ENCODE measurements at places on chromosomes 16 and 17.
A peak's percentile ranks its signal among the peaks of the same experiment; 100 is the strongest.

GRCh38 chr17:49616601-49617131 lies 41.0 kb downstream of the NXPH3 start:
- peak; percentile 73 for DNase-seq

GRCh38 chr16:67801883-67802282 lies 4.5 kb downstream of the RANBP10 start:
- no peak for DNase-seq

DNA sequence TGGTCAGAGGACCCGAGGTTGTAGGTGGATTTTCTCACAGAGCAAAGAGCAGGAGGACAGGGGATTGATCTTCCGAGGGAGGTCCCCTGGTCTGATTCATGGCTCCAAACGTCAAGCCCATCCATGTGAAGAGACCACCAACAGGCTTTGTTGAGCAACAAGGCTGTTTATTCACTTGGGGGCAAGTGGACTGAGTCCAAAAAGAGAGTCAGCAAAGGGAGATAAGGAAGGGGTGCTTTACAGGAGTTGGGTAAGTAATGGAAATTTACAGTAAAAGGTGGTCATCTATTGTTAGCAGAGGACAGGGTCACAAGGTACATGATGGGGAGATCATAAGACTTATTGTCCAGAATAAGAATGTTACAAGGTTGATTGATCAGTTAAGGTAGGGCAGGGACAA lies 2285.8 kb downstream of the TP53TG3F start:
- DNase-seq: no peak

DNA sequence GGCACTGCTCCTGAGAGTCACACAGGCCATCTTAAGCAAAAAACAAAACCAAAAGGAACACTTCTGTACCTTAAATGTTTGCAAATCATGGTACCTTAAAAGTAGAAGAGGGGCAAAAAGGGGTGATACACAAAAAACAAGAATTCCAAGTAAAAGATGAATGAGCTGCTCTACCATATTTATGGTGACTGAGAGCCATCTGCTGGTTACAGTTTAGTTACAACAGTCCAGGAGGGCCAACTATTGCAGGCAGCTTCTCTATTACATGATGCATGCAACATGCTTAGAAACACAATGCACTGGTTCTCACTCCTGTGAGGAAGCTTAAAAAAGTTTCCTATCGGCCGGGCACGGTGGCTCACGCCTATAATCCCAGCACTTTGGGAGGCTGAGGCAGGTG lies 53.5 kb downstream of the STX8 start:
- no peak for DNase-seq

- DNase-seq: no peak
These were observed 25.3 kb downstream of the CLEC16A start for GRCh38 chr16:10969615-10970014.

DNA sequence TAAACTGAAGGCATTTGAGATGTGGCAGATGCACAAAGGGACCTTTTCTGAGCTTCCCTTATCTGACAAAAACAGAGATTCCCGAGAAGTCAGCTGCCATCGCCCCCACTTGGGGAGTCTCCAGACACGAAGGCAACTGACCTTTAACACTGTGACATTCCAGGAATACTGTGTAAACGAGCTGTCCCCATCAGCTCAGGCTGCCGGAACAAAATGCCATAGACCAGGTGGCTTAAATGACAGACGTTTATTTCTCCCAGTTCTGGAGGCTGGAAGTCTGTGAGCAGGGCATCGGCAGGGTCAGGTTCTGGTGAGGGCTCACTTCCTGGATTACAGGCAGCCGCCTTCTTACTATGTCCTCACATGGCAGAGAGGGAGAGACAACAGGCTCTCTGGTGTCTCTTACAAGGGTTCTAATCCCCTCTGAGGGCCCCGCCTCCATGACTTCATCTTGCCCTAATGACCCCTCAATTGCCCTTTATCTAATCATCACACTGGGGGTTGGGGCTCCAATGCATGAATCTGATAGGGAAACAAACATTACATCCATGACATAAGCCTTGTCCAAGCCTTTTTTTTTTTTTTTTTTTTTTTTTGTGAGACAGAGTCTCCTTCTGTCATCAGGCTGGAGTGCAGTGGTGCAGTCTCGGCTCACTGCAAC lies 178.5 kb upstream of the RPL38 start:
- DNase-seq: no peak

- no peak for DNase-seq
These were observed 12.0 kb downstream of the AXIN1 start for GRCh38 chr16:340370-341091.

DNA sequence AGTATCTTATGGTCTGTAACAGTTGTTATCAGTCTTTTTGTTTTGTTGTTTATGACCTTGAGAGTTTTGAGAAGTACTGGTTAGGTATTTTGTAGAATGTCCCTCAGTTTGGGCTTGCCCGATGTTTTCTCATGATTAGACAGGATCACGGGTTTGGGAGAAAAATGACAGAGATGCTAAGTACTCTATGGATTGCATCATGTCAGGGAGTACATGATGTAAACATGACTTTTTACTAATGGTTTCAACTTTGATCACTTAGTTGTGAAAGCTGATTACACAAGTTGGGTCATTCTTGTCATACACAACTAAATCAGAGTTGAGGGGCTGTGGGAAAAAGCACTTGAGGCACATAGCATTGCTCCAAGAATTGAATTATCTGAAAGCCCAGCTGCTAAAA lies 94.7 kb upstream of the SIAH1 start:
- DNase-seq: no peak

- no peak for DNase-seq
These were observed 122.3 kb downstream of the GOSR1 start for GRCh38 chr17:30599428-30600059.

- DNase-seq: no peak
These were observed 279.5 kb downstream of the TMEM114 start for GRCh38 chr16:8310816-8311215.

DNA sequence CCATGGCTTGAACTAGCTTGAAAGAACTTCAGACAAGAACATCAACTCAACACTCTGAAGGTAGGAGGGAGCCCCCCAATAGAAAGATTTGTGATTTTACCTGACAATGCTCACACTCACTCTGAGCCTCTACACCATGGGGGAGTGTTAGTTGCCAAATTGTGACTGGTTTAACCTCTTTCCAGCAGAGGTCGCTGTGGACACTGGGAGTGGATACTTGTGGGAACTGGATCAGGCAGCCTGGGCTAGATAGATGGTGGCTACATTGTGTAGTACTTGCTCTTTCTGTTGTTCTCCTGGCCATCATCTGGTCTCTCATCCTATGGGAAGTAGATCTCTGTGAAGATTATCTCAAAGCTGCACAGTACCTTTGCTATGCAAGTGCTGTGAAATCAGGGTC lies 2.9 kb downstream of the SMPD3 start:
- DNase-seq: no peak

DNA sequence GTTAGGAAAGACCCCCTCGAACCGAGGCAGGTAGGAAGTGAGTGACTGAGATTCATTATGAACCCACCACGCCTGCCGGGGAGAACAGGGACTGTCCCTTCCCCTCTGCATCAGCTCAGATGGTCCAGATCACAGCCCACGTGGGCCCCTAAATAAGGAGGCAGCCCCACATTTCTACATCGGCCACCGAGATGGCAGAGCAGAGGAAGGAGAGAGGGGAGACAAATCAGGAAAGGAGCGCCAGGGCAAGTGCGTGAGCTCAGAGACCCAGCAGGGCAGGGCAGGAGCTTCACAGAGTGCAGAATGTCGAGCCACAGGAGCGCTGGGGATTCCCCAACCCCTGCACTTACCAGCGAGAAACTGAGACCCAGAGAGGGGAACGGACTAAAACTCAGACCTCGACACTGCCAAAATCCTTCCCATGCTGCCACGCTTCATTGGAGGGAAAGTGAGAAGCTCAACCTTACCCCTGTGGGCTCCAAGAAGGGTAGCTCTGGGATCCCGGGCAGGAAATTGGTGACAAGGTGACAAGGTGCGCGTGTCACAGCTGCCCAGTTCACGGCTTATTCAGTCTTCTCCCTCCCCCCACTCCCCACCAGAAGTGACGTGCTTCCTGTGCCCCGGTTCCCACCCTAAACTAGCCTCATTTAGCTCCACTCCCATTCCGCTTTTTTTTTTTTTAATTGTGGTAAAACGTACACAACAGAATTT lies at the start of gene ICAM2:
TSS of gene ICAM2 (minus strand) at position 578 of the 711 bp plus-strand sequence. CDS start 13,942 bp downstream, outside the sequence.
- DNase-seq: no peak

DNA sequence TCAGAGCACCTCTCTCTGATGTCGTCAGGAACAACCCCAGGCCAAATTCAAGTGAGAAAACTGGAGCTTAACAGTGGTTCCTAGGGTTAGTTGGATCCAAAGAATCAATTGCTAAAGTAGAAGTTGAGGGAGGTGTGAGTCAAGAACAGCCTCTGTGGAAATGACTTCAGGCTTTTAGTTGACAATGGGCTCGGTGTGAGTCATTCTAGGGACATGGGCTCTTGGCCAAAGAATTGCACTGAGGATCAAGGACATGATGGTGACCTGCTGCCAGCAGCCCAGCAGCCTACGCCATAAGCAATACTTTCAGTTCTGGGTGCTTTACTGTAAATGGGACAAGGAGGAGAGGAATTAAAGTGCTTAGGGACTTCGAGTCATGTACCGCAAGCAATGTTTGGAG lies 32.1 kb upstream of the SMURF2 start:
- DNase-seq: no peak

- DNase-seq: no peak
These were observed 9.1 kb downstream of the ATP2A3 start for GRCh38 chr17:3954976-3955672.

DNA sequence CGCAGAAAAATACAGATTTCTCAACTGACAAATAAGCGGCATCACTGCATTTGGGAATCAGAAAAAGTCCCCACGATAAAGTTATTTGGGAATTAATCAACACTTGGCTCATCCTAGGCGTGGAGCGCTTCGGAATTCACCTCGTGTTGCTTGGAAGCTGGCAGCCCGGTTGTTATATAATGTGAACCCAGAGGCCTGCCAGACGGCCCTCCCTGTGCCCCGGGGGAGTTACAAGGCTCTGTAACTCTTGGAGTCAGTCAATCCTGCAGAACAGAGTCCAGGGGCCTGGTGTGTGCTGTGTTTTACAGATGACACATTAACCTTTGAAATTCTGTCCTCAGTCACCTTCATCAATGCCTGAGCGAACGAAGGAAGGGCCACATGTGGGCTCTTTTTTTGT lies 111.1 kb downstream of the PITPNC1 start:
- DNase-seq: no peak

DNA sequence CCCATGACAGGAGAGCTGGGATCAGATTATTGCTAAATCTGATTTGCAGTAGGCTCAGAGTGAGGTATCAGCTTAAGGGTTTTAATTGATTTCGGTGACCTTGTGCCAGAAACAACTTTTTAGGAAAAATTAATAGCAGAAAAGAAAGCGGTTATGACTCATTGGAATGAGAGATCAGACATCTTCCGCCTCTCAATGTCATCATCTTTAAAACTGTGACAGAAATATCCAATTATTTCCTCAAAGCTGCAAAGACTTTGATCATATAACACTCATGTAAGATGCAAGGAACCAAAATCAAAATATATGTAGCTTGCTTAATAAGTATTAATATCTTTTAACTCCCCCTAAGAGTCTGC lies 190.1 kb upstream of the FOXF1 start:
- no peak for DNase-seq

GRCh38 chr16:50610331-50611262 lies 62.4 kb downstream of the NKD1 start:
- DNase-seq: no peak

DNA sequence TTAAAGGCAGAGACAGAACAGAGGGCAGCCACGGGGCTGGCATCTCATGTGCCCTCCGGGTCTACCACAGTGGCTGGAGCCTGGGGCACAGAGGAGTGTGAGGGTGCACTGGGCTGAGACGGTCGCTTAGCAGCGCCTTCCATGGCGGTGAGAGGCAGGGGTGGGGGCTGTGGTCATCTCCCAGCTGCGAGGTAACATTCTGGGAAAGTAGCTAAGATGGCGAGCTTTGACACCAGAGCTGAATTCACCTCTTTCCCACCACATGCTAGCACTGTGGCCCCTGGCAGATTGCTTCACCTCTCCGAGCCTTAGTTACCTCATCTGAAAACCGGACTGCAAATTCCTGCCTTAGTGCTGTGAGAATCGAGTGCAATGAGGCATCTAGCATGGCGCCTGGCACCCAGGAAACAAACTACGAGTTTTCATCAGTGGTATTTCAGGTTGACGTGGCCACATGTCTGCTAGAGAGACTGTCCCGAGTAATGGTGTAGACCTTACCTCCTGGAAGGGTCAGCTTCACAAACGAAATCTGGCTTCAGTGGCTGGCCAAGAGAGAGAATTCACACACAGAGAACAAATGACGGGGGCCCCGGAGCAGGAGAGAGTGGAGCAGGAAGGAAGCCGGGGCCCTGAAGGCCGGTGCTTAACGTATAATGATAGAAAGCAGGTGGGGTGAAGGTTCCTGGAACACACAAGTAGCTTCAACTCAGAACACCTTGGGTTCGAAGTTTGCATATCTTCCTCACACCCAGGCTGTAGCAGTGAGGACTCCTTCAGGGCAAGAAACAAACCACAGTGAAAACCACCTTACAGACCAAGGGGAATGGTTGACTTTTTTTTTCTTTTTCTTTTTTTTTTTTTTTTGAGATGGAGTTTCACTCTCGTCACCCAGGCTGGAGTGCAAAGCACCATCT lies 63.9 kb upstream of the RPH3AL start:
- DNase-seq: no peak

GRCh38 chr17:55648086-55648485 lies 74.6 kb downstream of the TMEM100 start:
- no peak for DNase-seq
